ENCODE measurements at places on chromosomes 1 and 21. TPM values are rescaled to one million over a fixed set of nuclear protein-coding genes. Genes with fewer than 3 reads are reported as not detected.

OPN3 gene
- 37.8 TPM for total RNA-seq

TBX19 gene
- total RNA-seq: 1.3 TPM

- DNase-seq: peak; percentile 56
Measured at GRCh38 chr1:3688356-3689137, 36.2 kb downstream of the TP73 start.

- DNase-seq: no peak
Measured at GRCh38 chr1:89966656-89967055, 28.3 kb upstream of the ZNF326 start.

GRCh38 chr1:170481000-170481399, 51.0 kb upstream of the GORAB start:
- DNase-seq: peak; percentile 13

- DNase-seq: peak; percentile 72
Measured at GRCh38 chr1:93575621-93576284, 105.9 kb downstream of the BCAR3 start.

Data from neural progenitor cell (in vitro differentiated cells).